HCEC 1CT (cell line): ENCODE measurements at places on chromosomes 2 and 18.

- DNase-seq = no peak
These were observed 562.1 kb downstream of the TMX3 start for GRCh38 chr18:68152770-68153169.

- DNase-seq = no peak
These were observed 4.0 kb downstream of the TMEM17 start for GRCh38 chr2:62501794-62502500.

- no peak for DNase-seq
These were observed 256.5 kb downstream of the GBX2 start for GRCh38 chr2:235911633-235912233.

DNA sequence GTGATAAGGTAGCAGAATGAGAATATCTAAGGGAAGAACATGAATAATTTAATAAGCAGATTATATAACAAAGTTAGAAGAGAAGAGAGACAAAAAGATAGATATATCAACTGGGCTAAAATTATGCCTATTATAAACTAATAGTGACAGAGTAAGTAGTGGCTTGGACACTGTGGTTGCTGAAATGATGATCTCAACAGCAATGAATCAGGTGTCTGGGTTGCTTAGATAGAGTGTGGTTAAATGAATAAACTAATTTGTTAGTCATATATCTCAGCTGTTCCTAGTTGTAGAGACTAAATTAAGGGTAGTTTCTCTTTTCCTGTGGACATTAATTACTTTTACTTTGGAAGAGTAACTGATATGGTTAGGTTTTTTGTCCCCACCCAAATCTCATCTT, 1485.4 kb upstream of the CELF4 start:
- no peak for DNase-seq

- DNase-seq = peak; percentile 45
These were observed 158.9 kb downstream of the ATAD2B start for GRCh38 chr2:23767876-23768621.

DNA sequence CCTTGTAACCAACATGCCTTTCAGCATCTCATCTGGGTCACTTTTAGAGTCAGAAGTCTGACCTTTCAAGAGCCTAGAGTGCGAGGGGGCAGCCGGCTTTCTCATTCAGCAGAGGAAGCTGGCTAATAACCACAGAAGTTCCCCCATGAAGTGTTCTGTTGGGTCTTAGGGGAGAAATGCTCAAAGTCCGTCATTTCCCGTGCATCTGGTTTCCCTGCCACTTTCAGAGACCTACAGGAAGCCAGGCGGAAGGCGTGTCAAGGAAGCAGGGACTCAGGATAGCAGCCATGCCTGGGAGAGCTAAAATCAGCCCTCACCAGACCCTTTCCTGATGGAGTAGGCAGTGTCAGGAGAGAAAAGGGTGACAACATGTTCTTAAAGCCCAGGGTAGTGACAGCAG, 301.8 kb upstream of the ID2 start:
- no peak for DNase-seq

GRCh38 chr2:69088466-69088865, 75.5 kb downstream of the ANTXR1 start:
- no peak for DNase-seq

DNA sequence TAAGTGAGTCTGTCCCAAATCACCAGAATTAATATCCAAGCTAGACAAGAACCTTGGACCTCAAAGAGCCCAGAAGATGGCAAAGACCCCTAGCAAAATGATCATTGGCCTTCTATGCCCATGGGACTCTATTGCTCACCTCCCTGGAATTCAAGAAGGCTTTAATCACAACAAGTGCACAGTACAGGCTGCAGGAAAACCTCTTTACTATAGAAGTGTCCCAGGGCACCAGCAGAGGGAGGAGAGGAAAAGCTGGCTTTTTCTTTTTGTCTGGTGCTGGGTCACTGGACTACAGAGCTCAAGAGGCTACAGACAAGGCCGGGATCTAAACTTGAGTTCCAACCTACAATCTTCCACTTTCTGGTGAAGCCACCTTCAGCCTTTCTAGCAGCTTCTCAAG, 88.3 kb upstream of the PPP1CB start:
- DNase-seq = peak; percentile 75

GRCh38 chr2:239507576-239508258, 106.9 kb upstream of the HDAC4 start:
- no peak for DNase-seq

DNA sequence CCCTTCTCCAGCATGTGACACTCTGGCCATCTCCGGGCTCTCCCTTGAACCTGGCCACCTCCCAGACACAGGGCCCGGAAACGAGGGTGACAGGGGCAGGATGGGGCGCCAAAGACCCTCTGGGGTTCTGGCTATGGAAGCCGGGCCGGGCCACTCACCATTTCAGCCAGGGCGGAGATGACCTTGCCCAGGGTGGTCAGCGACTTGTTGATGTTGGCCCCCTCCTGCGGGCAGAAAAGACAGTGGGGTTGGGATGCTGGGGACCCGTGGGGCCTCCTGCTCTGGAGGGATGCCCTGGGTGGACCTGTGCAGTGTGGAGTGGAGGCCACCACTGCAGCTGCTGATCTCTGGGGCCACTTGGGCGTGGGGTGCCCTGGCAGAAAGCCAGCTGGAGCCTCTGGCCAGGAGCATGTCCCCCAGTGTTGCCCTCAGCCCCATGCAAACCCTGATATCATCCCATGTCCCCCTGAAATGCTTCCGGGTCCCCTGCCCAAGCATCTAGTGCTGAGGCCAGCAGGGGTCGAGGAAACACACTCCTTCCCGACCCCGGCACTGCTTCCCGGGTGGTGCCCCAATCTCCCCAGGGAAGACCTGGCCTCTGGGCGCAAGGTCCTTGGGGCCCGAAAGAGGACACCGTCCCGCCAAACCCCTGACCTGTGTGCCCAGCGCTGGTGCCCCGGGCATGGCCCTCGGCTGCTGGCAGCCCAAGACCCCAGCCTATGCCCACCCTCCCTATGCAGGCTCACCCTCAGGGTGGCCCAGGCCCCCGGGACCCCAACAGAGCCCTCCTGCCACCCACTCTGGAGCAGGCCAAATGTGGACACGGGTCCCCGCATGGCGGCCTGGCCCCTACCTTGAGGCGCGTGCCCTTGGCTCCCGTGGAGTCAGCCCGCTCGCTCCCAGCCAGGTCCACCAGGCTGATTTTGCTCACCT, 36.9 kb downstream of the KIF1A start:
- no peak for DNase-seq

DNA sequence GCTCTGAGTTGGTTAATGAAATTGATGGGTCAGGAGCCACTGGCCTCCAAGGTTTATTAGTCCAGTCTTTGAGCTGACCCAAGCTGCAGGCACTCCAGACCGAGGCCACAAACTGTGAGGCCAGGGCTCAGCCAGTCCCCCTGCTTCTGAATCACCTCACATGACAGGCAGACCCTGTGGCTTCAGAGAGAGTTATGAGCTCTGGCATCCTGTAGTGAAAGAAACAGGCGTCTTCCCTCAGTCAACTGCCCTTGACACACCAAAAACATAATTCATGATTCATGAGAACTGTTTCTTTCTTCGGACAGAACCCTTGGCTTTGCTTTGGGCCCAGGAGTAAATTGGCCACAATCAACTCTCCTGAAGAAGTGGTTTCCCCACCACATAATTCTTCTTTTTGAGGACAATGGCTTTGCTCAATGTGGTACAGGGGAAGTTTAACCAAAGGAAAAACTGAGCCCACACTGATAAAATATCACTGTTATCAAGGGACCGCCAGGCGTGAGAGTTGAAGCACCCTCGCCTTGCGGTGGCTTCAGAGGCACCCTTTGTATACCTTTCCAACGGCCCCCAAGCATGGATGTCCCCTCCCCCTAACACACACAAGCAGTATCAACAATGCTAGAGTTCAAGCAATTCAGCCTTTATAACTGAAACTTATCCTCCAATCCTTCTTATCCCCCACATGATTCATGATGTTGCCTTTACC, 226.9 kb downstream of the CYRIA start:
- no peak for DNase-seq

DNA sequence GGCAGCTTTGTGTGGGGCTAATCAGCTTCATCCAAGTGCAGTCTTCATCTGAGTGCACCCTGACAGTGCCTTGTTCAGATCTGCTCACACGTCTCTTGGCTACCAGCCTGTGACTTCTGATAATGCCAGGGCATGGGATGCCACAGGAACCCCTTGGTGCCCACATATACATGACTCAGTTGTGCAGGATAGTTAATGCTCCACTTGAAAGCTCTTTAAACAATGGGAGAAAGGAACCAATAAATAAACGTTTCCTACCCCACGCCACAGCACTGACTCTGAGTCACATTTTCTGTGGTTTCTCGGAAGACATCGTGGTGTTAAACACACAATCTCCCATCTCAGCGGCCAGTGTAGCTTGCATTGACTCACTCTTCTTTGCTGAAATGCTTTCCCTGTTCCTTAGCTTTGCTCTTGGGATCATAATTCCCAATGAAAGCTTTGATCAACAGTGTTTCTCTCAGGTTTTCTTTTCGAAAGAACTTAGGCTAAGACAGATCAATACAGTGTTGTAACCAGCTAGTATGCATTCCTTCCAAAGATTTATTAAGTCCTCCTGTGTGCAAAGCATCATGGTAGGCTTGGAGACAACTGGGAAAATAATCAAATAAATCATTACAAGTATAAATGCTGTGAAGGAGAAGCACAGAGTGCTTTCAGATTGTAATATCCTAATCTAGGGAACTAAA, 142.0 kb downstream of the COPS8 start:
- peak; percentile 94 for DNase-seq

DNA sequence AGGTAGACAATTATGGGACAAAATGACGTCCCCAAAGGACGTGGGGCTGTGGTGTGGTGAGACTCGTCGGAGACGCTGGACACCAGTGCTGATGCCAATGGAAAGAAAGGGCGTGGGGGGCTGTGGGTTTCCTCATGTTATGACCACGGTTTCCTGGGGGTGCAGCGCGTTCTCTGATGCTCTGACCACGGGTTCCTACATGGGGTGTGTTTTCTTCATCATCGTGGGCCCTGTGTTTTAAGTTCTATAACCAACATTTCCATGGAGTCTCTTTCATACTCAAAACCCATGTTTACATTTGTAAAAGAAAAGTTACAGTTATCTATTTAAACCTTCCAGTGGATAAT, 141.6 kb downstream of the RTP5 start:
- no peak for DNase-seq

GRCh38 chr2:26185954-26186770, 13.3 kb downstream of the GAREM2 start:
- no peak for DNase-seq

GRCh38 chr18:3706279-3707097, 256.5 kb downstream of the TGIF1 start:
- DNase-seq = no peak

DNA sequence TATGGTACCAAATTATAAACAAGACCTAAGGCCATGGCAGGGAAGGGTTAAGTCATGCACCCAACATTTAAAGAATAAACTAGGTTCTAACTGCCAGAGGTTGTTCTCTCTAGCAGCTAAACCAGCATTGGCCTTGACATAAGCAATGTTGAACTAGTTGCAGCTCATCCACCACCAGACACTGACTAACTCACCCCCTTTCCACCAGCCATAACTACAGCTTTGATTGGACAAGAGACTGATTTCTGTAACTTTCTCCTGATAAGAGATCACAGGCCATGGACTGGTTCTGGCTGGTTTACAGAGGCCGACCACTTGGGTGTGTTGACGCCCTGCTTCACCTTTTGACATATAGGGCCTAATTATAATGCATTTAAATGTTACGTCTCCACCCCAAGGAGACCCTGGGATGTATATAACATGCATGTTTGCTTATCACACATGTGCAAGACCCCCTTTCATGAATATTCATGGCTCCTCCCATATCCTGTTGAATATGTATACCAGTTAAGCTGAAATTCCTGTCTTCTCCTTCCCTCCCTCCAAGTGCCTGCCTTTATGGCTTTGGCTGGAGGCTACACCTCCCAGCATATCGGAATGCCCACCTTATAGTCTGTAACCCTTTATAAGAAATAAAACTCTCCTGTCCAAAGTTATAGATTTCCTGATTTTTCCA, 75.9 kb downstream of the MRPS9 start:
- no peak for DNase-seq

GRCh38 chr18:13099113-13099512, 108.0 kb downstream of the CEP192 start:
- DNase-seq = no peak
